Inflammatory macrophage treated with lipopolysaccharide for 4 hours (primary cell): ENCODE measurements at places on chromosomes 1 and 21.

DNA sequence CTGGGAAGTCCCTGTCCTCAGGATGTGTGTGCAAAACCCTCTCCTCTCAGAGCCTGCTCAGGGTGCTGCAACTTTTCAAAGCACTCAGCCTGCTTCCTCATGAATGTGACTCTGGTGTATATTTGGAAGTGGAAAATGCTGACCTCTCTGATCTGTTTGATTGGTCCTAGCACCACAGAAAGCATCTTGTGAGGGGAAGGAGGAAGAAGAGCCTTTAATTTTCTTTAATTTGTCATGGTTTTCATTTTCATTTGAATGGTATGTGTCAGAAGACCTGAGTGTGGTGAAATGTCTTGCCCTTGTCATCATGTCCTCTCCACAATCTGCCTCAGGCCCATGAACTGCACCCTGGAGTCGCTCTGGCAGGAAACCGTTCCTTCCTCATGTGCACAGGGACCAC lies 383.5 kb downstream of the NTNG1 start:
- peak; percentile 11 for DNase-seq

DNA sequence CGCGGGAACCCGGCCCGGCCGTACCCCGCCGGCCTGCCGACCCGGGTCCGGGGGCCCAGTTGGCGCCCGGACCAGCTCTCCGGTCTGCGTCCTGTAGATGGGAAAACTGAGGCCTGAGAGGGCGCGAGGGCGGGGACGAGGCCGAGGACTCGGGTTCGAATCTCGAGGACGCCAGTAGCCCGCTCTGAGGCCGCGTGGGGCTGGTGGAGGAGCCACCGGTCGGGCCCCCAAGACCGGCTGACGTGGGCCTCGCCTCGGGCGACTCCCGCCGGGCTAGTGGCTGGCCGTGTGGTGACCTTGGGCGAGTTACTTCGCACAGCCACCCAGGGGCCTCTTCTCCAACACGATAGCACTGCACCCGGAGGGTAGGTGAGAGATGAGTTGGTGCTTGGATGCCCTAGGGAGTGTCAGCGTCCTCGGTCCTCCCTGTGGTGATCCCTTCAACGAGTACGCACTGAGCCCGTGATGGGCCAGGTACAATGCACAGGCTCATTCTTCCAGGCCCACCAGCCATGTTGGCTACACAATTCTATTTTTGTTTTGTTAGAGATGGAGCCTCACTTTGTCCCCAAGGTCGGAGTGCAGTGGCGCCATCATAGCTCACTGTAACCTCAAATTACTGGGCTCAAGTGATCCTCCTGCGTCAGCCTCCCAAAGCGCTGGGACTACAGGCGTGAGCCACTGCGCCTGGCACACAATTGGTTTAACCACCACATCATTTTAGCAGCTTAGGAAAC lies 404 bp upstream of the SCMH1 start:
- no peak for DNase-seq

GRCh38 chr1:7121622-7121988 lies 336.4 kb downstream of the CAMTA1 start:
- DNase-seq: no peak

DNA sequence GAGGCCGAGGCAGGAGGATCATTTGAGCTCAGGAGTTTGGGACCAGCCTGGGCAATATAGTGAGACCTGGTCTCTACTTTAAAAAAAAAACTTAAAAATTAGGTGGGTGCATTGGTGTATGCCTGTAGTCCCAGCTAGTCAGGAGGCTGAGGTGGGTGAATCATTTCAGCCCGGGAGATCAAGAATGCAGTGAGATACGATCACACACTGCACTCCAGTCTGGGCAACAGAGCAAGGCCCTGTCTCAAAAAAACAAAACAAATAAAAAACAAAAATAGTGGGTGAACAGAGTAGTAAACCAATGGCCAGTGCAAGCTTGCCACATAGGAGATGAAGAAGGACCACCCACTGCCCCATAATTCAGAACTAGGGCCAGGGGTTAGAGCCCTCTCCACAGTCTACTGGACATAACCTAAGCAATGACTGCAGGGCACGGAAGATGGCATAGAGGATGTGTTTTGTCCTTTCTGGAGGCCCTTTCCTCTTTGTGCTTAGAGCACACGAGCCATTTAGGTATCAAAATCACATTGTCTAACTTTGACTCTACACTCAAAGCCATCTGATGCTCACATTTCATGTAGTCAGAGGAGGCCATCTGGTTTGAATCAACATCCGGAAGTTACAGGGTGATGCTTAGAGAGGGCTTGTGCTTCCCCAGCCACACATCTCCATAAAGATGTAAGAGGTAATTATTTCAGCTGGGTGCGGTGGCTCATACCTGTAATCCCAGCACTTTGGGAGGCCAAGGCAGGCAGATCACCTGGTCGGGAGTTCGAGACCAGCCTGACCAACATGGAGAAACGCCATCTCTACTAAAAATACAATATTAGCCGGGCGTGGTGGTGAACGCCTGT lies 12.6 kb downstream of the CD2 start:
- DNase-seq: no peak

- DNase-seq: peak; percentile 29
These were observed 113.1 kb downstream of the SLC45A1 start for GRCh38 chr1:8431019-8431418.

DNA sequence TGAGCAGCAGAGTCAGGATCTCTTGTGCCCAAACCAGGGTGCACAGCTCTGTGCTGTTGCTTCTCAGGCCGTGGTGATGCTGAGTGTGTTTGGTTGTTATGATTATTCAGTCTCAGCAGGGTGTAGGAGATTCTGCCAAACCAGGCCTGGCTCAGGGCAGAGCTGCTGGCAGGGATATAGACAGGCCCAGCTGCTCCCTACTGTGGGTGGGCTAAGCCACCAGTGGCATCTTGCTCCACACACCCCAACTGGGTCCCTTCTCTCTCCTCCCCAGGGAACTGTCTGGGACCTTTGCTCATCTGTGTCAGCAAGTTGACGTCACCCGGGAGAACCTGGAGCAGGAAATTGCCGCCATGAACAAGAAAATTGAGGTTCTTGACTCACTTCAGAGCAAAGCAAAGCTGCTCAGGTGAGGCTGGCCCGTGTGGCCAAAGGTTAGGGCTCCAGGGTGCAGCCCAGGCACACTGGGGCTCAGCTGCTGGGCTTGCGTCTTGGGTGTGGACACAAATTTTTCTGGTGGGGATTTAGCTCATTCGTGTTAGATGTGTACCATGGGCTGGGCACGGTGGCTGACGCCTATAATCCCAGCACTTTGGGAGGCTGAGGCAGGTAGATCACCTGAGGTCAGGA lies 9.9 kb upstream of the MIIP start:
- no peak for DNase-seq

DNA sequence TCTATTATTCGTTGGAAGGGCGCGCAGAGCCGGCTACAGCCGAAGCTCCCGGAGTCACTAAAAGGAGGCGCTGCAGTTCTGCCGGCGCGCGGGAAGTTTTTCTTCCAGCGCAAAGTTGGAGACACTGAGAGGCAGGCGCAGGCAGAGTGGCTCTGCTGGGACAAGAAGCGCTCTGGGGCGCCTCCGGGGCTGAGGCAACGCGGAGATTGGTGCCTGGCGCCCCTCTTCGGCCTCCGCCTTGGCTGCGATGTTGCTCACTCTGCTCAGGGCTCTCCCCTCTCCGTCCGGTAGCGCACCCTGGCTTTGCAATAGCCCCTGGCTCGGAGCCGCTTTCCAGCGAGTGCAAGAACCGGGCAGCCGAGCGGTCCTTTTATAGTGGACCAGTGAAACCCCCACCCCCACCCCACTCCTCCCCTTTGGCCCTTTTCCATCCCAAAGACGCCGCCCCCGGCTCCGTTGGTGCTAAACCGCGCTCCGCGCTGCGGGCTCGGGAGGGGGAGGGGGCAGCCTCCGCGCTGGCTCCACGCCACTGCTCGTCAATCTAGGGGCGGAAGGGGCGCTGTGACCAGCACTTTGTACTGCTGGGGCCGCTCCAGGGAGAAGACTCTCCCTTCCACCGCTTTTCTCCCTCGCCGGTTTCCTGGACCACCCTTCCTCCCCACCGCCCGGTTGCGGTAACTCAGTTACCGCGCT lies at the start of gene ADAMTS1:
ADAMTS1 (minus strand) TSS at position 344 of the 693 bp plus-strand sequence. CDS start 455 bp downstream, outside the sequence.
- DNase-seq: no peak
